ENCODE measurements at places on chromosomes 1 and 21.

- DNase-seq: no peak
Measured at GRCh38 chr1:177847843-177848242, 122.0 kb downstream of the SEC16B start.

DNA sequence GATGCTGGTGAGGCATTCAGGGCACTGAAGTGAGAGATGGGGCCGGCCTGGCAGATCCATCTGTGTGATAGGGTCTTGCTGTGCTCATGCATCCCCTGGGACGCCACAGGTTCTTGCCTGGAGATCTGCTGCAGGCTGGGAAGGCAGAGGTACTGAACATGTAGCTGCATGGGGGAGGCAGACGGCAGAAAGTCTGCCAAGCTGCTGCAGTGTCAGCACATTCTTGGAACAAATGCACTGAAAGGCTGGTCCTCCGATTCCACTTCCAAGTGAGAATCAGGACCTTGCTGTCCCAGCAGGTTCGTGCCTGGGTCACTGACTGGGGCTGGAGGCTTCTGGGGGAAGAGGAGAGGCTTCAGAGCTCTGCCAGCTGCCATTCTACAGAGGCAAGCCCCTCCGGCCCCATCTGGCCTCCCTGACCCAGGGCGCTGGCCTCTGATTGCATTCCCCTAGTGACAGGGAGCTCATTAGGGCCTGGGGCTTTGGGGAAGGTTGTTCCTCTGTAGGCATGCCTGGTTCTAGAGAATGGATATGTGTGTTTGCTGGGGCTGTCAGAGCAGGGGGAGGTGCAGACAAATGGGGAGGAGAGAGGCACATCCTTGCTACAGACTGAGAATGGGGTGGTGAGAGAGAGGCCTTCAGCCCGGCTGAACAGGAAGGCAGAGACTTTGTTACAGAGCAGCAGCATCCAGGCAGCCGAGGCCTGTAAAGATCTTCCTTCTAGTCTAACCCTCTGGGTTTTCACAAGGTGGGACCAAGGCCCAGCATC lies 174.0 kb downstream of the TRABD2B start:
- DNase-seq: no peak

- no peak for DNase-seq
Measured at GRCh38 chr1:40341491-40342380, 24.6 kb upstream of the COL9A2 start.

DNA sequence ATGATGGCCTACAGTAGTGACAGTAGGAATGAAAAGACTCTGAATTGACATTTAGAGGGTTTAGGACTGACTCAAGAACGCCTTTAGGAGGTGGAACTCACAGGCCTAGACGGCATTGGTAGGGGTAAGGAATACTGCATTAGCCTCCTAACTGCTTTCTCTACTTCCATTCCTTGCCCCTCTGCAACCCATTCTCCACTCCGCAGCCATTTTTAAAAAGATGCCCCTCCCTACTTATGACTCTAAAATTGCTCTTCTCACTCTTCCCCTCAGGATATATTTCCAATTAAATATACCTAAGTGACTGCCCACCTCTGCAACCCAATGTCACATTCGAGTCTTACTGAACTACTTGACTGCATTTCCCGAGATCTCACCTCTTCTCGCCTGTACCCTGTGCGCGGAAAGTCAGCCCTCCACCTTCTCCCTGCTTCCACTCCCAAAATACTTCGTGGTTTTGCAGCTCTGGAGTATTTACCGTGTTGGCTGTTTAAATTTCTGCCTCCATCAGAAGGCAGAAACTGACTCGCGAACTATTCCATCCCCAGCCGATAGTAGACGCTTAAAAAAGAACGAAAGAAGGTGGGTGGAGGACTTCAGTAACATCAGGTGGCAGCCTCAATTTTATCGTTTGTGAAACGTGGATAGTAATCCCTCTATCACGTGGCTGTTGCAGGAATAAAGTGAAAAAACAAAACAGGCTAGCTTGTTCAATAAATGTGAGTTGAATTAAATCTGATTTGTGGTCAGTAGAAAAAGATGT lies 1.1 kb upstream of the YBX1 start:
- DNase-seq: no peak

DNA sequence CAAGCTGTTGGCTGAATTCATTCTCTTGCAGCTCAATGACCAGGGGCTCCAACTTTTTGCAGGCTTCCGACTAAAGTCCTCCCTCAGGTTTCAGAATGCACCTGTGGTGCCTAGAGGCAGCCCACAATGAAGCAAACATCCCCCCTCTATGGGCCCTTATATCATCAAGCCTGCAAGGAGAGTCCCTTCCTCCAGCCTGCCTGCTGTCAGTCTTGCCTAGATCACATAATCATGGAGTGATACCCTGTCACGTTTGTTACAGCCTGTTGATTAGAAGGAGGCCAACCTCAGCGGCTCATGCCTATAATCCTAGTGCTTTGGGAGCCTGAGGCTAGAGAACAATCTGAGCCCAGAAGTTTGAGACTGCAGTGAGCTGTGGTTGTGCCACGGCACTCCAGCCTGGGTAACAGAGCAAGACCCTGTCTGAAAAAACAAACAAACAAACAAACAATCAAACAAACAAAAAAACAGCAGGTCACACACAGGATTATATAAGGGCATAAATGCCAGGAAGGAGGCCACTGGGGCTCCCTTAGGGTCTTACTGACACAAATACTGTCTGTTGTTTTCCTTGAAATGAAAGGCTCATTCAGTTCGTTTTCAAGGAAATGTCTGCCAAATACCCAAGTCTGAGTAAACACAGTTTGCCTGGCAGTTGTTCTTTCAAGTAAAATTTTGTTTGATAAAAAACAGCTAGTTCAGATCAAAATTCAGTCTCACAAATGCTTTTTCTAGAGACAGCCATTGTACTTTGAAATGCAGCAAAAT lies 4.7 kb upstream of the SPRR3 start:
- no peak for DNase-seq

- no peak for DNase-seq
Measured at GRCh38 chr21:44849616-44850130, 23.8 kb downstream of the PTTG1IP start.

DNA sequence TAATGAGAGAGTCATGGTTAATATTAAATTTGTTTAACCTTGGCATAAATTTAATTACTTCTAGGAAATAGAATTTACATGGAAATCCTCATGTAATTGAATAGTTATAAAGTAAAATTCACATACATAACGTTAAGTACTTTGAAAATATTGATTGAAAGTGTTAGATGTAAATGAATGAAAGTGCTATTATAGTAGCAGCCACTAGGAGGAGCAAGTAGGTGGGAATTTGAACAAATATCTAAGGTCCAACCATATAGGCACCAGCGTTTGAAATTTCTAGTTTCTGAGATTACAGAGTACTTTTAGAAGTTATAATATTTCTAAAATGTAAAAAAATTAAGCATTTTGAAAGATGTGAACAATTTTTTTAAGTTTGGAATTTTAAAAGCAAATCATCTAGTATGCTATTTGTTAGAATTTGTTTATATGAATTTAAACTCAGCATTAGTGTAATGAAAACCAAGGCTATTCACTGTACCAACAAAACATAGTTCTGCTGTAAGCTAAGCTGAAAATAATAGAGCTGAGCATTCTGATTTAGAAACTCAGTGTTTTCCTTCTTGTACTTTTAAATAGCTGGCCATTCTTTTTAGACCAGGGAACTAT lies 3.3 kb downstream of the B3GALT2 start:
- DNase-seq: no peak

DNA sequence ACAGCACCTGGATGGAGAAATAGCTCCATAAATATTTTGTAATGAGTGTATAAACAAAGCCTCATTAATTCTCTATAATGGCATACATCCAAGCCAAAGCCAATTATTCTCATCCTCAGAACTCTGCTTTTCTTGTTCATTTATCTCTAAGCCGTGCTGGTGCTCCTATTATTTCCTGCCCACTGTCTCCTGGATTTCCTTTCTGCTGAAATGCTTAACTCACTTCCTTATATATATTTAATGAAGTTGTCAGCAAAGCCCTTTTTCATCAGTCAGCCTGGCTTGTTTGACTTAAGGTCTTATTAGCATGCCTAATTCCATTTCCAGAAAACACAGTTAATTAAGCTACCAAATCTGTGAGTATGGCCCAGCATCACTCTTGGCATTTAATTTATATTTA lies 93.4 kb downstream of the SLC25A24 start:
- no peak for DNase-seq

GRCh38 chr1:159937054-159937750 lies 8.2 kb downstream of the IGSF9 start:
- DNase-seq: no peak

- DNase-seq: no peak
Measured at GRCh38 chr1:202701200-202701599, 9.1 kb downstream of the SYT2 start.

DNA sequence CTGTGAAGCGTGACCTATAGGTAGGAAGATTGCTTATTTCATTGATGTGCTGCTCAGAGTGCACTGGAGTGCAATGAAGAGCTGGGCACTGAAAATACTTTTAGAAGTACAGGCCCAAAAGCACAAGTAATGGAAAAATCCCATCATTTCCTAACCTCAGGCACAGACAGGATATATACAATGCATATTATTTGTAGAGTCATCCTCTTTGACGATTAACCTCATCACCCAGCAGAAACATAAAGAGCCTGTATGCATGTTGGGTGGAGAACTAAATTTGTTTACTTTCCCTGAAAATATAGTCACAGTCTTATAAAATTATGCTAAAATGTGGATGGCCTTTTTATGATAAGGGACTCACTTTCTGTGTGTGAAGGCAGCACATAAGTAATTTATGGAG lies 98.1 kb downstream of the TNNI3K start:
- no peak for DNase-seq

GRCh38 chr1:98675282-98675681 lies 13.8 kb downstream of the SNX7 start:
- DNase-seq: no peak

- DNase-seq: no peak
Measured at GRCh38 chr1:62092110-62092509, 102.5 kb upstream of the L1TD1 start.

- no peak for DNase-seq
Measured at GRCh38 chr1:30955448-30956015, 47.0 kb upstream of the SDC3 start.

DNA sequence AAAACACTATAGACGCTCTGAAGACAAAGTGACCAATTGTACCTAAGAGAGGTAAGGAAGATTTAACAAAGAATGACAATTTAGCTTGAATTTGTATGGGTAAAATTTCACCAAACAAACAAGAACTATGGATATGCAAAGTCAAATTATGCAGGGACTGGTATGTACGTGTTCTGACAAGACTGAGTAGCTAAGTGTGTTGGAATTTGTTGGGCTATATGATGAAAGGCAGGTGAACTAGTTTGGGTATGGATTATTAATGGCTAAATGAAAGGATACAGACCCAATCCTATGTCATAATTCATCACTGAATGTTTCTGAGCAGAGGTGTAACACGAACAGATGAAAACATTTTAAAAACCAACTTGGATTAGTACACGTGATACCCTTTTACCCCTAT lies 7.6 kb downstream of the DNTTIP2 start:
- DNase-seq: no peak

DNA sequence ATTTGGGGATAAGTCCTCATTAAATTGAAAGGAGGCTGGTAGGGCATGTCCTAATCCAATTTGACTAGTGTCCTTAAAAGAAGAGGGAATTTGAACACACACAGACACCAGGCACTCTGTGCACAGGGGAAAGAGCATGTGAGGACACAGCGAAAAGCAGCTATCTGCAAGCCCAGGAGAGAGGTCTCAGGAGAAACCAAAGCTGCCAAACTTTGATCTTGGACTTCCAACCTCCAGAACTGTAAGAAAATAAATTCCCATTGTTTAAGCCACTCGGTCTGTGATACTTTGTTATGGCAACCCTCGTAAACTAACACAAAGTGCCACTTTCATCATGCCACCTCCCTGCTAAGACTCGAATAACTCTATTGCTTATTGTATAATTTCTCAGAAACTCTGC lies 13.8 kb downstream of the PLA2G4A start:
- no peak for DNase-seq

- DNase-seq: no peak
Measured at GRCh38 chr1:231421546-231421970, 529 bp downstream of the EGLN1 start.

GRCh38 chr1:165823552-165824268 lies 3.7 kb upstream of the UCK2 start:
- DNase-seq: no peak

DNA sequence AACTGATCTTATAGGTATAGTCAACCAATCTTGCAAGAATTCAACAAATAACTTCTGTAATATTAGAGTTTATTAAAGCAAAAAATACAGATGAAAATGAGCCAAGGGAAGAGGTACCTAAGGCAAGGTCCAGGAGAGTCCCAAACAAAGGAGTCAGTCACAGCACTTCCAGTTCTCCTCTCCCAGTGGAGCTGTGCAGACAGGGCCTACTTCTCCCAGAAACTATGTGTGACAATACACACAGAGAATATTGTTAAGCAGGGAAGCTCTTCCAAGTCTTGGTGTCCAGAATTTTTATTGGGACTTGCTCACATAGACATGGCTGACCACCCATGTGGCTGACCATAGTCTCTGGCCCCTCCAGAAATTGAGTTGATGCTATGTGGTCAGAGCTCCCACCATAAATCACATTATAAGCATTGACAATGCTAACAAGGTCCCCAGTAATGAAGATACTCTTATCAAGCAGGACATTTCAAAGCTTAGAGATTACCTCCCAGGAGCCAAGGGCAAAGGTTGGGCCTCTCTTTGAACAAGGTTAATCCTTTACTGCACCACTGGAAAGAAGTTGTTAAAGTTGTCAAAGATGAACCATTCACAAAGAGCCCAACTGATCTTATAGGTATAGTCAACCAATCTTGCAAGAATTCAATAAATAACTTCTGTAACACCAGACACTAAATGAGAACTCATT lies 3.5 kb upstream of the CD244 start:
- no peak for DNase-seq

DNA sequence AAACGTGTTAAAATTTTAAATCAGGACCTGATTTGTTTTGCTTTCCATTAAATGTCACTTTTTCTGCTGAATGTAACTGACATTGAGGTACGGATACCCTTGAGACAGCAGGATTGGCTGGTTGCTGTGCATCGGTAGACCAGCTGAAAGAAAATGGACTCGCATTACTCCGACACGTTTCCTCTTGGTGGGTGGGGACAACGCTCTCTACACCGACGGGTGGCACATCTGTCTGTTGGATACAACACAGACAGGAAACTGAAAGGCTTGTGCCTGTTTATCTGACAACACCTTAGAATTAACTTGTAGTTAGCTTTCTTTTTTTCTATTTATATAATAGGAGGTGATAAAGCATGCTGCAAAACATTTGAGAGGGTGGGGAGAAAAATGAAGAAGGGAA lies 19.4 kb downstream of the PRPF38A start:
- peak; percentile 46 for DNase-seq

DNA sequence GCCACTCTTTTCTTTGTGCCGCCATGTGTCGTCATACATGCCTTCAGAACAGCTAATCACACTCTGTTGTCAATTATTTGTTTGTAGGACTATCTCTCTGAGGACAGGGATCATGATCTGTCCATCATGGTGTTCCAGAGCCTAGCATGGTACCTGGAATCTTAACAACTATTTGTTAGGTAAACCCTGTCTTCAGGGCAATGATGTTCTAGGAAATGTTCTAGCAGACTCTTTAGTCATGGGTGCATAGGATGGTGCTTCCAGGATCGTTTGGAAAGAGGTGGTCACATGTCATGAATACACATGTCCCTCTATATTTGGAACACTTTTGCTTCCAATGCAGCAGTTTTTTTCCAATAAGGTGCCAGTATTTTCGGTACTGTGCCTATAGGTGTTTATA lies 18.2 kb upstream of the KIAA0040 start:
- no peak for DNase-seq

All from stimulated activated CD4-positive, alpha-beta T cell treated with anti-CD3 and anti-CD28 coated beads, Interleukin-1b, Interleukin-23, amount 100 ng/mL, for 1 hour (primary cell).